ENCODE measurements at places on chromosomes 6 and 20.

DNA sequence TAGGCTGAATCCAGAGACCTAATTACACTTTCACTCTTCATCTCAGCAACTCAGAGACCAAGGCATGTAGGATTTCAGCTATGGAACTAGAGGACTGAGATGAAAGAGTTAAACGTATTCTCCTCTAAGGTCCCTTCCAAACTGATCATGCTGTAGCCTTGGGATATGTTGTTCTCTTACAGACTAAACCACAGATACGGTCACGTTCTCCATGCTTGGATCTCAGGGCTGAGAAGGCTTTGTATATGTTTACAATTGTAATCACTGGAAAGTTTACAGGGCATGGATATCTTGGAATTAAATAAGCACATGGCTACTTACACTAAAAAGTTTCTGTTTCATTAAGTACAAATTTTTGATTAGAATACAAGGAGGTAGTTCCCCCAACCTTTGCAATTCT, 50.1 kb downstream of the PKIB start:
- no peak for DNase-seq

- no peak for DNase-seq
Observed at GRCh38 chr6:158131926-158132325, 36.1 kb downstream of the SERAC1 start.

DNA sequence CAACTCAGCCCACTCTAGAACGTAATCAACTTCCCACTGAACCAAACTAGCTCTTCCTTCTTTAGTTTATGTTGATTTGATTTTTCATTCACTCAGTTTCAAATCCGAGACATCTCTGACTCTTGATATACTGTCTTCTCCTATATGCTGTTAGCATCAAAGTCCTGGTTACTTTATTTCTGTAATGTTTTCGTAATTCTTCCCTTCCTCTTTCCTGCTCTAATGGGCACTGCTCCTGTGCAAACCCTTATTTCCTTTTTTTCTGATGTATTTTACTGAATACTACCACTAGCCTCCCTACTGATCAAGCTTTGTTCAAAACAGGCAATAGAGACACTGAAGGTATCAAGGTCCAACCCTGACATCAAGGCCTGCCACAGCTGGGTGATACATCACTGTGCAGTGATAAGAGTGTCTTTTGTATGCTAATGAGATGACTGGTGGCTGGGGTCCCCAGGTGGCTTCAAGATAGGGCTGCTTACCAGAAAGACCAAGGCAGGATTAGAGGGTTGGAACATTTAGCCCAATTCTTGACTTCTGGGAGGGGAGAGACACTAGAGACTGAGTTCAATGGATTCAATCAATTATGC, 95.2 kb downstream of the KIF13A start:
- no peak for DNase-seq

DNA sequence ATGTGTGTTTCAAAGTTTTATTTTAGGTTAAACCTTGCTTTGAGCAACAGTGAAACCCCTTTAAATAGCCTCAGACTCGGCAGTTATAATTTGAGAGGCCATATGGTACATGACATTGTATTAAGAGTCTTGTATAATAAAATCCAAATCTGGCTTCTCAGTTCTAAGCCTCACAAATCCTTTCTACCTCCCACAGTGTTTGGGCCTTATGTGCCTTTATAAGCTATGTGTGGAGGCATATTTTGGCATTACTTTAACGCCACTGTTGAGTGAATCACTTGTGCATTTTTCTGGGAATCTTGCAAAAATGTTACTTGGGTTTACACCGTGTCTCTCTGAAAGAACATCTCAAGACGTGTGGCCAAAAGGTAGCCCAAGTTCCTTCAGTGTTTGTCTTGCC, 152.4 kb downstream of the COL9A1 start:
- no peak for DNase-seq

DNA sequence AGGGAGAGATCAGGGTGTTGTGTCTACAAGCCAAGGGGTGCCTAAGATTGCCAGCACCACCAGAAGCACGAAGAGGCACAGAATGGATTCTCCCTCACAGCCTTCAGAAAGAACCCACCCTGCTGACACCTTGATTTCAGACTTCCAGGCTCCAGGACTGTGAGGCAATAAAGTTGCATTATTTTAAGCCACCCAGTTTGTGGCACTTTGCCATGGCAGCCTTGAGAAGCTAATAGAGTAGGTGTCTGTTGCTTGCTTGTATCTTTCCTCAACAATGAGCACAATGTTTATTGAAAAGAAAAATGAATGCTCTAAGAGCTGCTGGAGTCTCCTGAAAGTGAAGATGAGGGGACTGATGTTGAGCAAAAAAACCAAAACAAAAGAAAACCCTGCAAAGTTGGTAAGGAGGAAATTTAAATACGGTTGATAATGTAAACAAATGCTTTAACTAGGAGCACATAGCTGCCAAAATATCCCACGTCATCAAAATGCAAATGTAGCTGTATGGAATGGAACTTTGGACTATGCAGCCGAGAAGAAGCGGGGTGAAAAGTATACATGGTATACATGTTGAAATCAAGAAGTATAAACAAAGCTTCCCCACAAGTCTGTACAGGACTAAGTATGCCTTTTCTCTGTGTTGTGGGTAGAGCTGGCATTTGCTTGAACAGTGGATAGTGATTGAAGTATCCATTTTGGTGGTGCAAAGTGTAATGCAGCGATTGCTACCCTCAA, 8.0 kb downstream of the IL20RA start:
- DNase-seq, result no peak

- no peak for DNase-seq
Observed at GRCh38 chr20:49682278-49682677, 31.4 kb downstream of the B4GALT5 start.

DNA sequence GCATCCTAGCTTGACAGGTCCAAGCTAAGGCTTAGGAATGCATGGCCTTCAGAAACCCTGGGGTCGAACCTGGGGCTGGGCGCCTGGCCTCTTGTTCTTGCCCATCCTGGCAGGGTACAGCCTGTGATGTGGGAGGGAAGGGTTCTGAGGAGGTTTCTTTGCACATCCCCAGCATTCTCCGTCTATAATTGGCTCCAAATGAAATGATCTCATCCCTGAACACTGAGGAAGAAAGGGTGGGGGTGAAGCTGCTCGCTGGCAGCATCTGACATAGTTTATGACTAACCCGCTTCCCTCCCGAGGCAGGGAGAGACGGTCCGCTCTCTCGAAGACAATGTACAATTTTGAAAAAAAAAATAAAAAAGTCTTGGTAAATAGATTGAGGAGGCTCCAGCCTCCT, 67.1 kb upstream of the ZNFX1 start:
- no peak for DNase-seq

Measured in activated T-helper 1 cell treated with anti-CD3 and anti-CD28 coated beads, Interleukin-2, amount 50 U/mL, for 16 hours (primary cell).